ENCODE measurements at places on chromosomes 7 and 10. TPM values are rescaled to one million over a fixed set of nuclear protein-coding genes. Genes with fewer than 3 reads are reported as not detected.

DNA sequence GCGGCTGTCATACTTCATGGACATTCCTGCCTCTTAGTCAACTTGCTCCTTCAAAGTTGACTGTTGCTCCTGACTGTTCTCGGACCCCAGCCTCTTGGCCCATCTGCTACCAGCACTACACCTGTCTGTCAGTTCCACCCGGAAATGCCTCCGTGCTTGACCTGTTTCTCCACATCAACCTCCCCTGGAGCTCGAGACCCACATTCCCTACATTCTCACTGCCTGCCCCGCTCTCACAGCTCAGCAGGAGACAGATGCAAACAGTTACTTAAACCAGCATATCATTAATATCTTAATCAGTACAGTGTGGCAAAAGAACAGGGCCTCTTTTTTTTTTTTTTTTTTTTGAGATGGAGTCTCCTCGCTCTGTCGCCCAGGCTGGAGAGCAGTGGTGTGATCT, 174.3 kb downstream of the NRP1 start:
- H3K4me3 ChIP-seq: no peak overlapping the region
- no peak overlapping the region for H3K27ac ChIP-seq
- DNase-seq: no peak
- H3K36me3 ChIP-seq: no peaks in the 10 kb centered on the region
- no peaks in the 10 kb centered on the region for H3K27me3 ChIP-seq
- peaks cover 30% of the 10 kb centered on the region for H3K4me1 ChIP-seq

DNA sequence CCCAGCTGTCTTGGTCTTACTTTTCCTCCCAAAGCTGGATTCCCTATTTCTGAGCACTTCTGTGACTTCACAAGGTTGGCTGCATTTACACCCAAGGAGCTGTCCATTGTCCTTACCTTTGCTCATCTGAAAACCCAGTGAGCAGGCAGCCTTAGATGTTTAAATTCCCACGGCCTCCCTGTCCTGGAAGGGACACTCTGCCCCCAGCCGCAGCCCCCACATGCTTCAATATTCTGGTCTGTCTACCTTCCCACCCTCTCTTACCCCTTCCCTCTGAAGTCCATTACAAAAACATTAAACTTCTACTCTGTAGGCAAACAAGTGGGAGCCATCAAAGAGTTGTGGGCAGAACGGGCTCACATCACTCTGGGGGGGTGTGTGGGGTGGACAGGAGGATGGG, 73.8 kb upstream of the EFCAB10 start:
- peak; percentile 70 for DNase-seq
- H3K4me1 ChIP-seq: peaks cover 41% of the 10 kb centered on the region
- H3K4me3 ChIP-seq: no peak overlapping the region
- H3K36me3 ChIP-seq: peaks cover 28% of the 10 kb centered on the region

- H3K4me3 ChIP-seq: no peak overlapping the region
- H3K27me3 ChIP-seq: no peaks in the 10 kb centered on the region
- H3K36me3 ChIP-seq: no peaks in the 10 kb centered on the region
These were observed 16.7 kb downstream of the NEURL1 start for GRCh38 chr10:103510046-103510685.

Gene CACNB2
- total RNA-seq: 11.7 TPM

GRCh38 chr7:73702226-73702625, 17.2 kb downstream of the STX1A start:
- H3K4me1 ChIP-seq: peaks cover 35% of the 10 kb centered on the region
- peaks cover 59% of the 10 kb centered on the region for H3K36me3 ChIP-seq
- H3K4me3 ChIP-seq: no peak overlapping the region
- no peaks in the 10 kb centered on the region for H3K27me3 ChIP-seq

All from stomach (tissue), 19 donors.